Activated CD4-positive, alpha-beta T cell treated with anti-CD3 and anti-CD28 coated beads, Interleukin-2, amount 10 ng/mL, durations not matched to agents 24 days and 14 days (primary cell): ENCODE measurements at places on chromosomes 1 and 21.

GRCh38 chr1:14945132-14946010 is 208.2 kb upstream of the TMEM51 start:
- DNase-seq, result no peak

GRCh38 chr1:40825996-40826395 is 36.2 kb downstream of the CITED4 start:
- no peak for DNase-seq

GRCh38 chr1:223339861-223340260 is 24.1 kb downstream of the SUSD4 start:
- no peak for DNase-seq

DNA sequence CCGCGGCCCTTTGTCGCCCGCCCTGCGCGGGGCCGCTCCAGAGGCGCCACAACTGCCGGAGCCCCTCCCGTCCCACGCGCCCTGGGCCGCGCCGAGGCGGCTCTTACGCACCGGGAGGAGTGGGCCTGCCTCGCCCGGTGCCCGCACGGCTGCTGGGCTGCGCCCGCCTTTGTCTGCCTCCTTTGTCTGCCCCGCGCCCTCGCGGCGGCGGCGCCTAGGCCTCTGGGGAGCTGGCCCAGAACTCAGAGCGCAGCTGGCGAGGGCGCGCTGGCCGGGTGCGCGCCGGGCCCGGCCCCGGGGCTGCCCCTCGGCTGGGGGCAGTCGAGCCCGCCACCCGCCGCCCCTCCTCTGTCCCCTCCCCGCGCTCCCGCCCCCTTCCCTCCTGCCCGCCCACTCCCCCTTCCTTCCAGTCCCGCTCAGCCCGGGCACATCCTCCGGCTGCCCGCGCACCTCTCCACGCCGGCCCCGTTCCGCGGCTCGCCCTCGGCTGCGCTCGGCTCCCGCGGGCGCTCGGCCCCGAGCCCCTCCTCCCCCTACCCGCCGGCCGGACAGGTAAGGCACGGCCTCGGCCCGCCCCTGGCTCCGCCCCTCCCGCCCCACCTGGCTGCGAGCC is at the start of gene DRAXIN:
Gene DRAXIN, plus strand, starts transcription at position 409 of the 613 bp plus-strand sequence. CDS start 14,549 bp downstream, outside the sequence.
- peak; percentile 68 for DNase-seq

- peak; percentile 90 for DNase-seq
Measured at GRCh38 chr1:25037174-25038074, 107.3 kb upstream of the RUNX3 start.

- DNase-seq, result peak; percentile 84
Measured at GRCh38 chr1:41683681-41684500, 199.4 kb upstream of the EDN2 start.

GRCh38 chr21:46078978-46079351 is 18.9 kb upstream of the COL6A2 start:
- no peak for DNase-seq

GRCh38 chr1:9591669-9592509 is 3.2 kb downstream of the TMEM201 start:
- DNase-seq, result no peak

GRCh38 chr1:116579259-116579875 is 8.5 kb upstream of the CD58 start:
- DNase-seq, result no peak

- no peak for DNase-seq
Measured at GRCh38 chr1:248404024-248404423, 1.2 kb downstream of the OR2T1 start.

DNA sequence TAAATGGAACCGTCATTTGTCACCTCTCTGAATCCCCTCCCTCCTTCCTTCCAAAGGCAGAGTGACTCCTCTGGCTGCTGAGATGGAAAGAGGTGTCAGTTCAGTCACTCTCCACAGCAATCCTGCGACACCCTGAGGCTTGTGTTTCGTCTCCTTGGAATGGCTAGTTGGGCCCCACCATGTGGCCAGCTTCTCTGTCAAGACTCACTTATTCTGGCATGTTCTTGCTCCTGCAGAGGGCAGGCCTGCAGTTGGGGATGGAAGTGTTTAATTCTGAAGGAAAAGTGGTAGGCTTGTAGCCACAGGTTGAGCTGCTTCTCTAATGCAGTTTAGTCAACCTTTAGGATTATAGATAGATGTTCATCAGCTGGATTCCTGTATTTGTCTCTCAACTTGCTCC is 149.6 kb downstream of the LMO4 start:
- DNase-seq, result peak; percentile 38

DNA sequence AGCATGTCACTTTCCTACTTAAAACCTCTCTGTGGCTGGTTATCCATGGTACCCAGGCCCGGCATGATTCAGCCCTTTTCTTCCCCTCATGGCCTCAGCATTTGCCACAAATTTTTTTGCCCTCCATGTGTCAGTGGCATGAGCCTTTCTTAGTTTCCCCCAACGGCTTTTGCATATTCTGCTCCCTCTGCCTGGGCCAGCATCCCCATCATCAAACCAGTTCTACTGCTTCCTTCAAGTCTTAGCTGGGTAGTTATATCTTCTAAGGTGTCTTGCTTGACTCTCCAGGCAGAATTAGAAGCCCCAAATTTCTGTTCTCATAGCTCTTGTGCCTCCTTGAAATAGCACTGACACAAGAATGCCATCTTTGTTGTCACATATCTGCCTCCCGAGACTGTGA is 127.9 kb downstream of the ELAVL4 start:
- DNase-seq, result no peak

GRCh38 chr1:200496937-200497336 is 87.1 kb upstream of the ZNF281 start:
- DNase-seq, result no peak

DNA sequence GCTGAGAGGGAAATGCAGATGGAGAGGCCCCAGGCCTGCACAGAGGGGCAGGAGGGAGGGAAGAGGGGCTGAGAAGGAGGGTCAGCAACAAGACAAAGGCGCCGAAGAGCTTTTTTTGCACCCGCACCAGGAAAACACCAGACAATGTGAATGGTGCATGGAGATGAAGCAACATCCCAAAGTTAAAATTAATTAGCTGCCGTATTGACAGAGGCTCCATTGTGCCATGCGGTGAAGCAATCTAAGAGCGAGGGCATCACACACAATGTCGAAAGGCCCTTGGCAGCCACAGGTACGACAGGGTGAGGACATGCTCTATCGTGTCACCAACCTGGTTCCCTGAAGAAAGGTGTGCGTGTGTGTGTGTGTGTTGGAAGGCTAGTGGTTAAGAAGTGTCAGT is 41.2 kb downstream of the SSBP3 start:
- no peak for DNase-seq

GRCh38 chr1:201543871-201544642 is 5.1 kb downstream of the NAV1 start:
- no peak for DNase-seq

- no peak for DNase-seq
Measured at GRCh38 chr1:42450061-42450460, 5.8 kb downstream of the ZMYND12 start.

DNA sequence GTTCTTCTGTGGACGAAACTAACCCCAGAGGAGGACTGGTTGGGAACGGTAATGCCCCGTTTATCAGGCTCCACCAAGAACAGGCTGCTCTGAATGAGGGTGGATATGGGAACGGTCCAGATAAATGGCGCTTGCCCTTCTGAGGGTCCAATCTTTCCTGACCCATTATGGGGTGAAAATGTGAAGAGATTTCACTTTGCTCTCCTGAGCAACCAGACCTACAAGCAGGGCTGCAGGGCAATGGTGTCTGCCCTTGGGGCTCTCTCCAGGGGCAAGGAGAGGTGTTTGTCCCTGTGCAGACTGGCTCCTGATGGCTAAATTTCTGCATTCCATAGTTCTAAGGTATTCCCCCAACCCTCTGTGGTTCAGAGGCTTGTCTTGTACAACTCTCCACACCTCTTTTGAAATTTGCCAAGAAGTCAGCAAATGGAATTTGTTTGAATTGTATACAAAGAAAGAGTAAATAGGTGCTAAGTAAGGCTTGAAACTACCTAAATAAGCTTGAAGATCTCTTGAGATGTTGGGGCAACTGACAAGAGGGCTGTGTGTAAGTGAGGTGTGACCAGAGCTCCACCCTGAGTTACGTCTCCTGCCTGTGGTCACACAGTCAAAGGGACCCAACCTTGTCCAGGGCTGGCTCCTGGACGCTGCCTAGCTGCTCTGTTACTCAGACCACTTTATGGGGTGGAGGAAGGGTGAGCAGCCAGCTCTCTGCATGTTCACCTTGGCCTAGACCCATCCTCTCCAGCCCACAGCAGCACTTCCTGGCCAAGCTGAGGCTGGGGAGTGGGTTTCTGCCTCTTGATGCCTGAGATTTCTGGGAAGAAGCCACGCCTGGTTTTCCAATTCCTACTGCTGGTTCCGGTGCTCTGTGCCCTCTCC is 24.8 kb downstream of the SLC2A1 start:
- DNase-seq, result peak; percentile 63

- no peak for DNase-seq
Measured at GRCh38 chr1:83996191-83996590, 2.7 kb downstream of the TTLL7 start.

DNA sequence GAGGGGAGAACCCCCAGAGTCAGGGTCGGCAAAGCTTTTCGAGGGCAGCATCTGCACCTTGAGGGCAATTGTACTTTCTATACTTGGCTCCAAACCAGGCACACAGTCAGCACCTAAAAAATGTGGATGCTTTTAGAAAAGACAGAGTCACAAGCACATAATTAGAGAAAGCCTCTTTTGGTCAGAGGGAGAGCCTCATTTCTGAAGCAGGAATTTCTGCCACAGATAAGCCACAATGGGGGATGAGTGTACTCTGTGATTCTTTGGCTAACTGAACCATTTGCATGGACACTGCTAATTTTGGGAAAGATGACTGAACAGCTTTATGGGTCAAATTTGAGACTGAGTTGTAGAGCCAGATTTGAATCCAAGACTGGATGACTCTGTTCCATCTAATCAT is 635.7 kb downstream of the KIF26B start:
- no peak for DNase-seq

DNA sequence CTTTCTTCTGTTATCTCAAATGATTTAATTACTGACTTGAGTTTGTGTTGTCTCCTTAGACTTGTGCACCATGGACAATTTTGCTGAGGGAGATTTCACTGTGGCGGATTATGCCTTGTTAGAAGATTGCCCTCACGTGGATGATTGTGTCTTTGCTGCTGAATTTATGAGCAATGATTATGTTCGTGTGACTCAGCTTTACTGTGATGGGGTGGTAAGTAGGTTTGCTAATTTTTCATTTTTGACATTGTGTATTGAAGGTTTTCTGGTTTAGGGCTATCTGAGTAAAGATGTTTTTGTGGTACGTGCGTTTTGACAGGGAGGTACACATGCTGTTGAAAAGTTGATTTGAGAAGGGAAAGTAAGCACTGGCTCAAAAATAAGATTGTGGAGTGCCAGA is 14.1 kb downstream of the TTC3 start:
- DNase-seq, result no peak

DNA sequence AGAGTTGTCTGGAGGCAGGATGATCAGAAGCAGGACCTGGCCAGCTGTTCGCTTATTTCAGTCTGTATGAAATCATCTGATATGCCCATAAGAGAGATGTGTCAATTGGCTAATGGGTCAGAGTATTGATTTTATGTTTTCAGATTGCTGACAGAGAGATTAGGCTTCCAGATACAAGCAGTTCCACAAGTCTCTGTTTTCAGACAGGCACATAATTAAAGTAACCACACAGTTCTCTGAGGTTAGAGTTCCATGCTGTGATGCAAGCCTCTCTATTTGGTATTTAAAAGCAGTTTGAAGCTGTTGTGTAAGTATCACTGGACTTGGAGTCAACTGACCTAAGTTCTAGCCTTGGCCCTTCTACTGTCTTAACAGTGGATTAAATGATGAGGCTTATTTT is 50.1 kb downstream of the ATF6 start:
- DNase-seq, result no peak

DNA sequence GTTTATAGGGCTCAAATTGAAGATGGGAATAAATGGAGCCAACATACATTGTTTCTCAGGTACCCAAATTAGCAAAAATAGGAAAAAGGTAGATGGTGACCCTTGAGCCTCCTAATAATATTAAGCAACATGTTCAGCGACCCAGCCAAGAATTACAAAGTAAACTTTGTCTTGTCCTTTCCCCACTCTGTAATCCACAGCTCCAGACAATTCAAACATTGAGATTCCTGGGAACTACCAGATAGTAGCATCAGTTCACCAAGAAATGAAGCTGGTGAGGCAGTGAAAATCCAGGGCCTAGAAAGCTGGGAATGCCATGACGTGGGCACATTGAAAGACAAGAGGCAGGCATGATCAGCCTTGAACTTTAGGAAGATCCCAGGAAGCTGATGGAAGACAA is 11.7 kb downstream of the HAO2 start:
- DNase-seq, result no peak

DNA sequence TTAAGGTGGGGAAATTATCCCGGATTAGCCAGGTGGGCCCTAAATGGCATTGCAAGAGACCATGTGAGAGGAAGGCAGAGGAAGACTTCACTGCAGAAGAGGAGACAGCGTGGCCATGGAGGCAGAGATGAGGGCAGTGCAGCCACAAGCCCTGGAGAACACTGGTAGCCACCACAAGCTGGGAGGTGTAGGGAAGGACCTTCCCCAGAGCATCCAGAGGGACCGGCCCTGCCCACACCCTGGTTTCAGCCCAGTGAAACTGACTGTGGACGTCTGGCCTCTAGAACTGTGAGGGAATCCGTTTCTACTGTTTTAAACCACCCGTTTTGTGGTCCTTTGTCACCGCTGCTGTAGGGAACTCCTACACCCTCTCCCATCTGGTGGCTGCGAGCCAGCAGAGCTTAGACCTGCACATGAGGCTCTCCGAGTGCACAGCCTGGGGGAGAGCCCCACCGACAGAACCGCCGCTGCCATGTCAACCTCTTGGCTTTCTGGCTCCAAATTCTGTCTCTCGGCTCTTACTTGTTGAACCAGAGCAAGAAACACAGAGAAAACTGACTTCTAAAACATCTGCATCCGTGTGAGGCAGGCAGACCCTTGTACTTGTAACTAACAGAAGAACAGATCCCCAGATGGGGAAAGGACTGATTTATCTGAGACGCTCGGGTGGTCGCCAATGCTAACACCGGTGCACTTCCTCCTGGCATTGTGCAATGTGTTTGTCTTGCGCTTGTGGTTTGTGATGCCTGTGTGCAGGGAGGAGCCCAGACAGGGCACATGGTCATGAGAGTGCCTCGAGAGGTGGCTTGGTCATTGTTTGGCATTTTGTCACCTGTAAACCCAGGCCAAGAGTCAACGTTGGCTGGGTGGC is 90.8 kb upstream of the TMPRSS2 start:
- no peak for DNase-seq

DNA sequence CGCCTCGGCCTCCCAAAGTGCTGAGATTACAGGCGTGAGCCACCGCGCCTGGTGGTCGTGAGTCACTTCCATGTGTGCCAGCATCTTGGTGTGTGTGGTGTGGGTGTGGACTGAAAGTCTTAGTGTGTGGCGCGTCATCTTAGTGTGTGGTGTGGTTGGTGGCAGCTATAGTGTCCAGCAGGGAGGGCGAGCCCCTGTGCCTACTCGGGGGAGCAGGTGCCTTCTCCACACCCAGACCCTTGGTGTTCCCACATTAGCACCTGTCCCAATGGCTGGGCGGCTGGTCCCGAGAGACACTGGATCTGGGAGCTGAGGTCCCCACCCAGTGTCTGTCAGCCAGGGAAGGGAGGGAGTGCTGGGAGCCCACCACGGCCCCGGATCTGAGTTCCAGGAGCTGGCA is 2.8 kb downstream of the SCNN1D start:
- DNase-seq, result no peak
